ENCODE measurements at places on chromosomes 7 and 10. TPM values are rescaled to one million over a fixed set of nuclear protein-coding genes. Genes with fewer than 3 reads are reported as not detected.

Gene RBM33
- total RNA-seq, result 68.7 TPM

Gene GPR158
- total RNA-seq, result not detected

Gene TMEM130
- not detected for total RNA-seq

Gene PNLIPRP1
- not detected for total RNA-seq

Gene OPALIN
- not detected for total RNA-seq

Gene DYNC1I1
- total RNA-seq, result not detected

DNA sequence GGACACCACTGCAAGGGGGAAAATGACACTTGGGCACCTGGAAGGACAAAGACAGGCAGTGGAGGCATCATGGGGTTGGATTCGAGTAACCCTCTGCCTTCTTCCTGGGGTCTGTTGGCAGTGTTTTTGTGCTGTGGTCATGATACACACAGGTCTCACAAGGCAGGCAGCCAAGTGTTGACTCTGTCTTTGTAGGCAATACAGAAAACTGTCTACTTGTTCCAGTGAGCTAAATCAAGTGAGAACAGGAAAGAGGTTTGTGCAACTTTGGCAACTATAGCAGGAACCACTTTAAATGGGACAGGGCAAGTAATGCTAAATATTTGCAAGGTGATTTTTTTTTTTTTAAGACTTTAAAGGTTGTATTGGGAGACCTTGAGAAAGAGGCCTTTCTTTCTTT lies 578.6 kb upstream of the GALNT17 start:
- DNase-seq, result no peak

DNA sequence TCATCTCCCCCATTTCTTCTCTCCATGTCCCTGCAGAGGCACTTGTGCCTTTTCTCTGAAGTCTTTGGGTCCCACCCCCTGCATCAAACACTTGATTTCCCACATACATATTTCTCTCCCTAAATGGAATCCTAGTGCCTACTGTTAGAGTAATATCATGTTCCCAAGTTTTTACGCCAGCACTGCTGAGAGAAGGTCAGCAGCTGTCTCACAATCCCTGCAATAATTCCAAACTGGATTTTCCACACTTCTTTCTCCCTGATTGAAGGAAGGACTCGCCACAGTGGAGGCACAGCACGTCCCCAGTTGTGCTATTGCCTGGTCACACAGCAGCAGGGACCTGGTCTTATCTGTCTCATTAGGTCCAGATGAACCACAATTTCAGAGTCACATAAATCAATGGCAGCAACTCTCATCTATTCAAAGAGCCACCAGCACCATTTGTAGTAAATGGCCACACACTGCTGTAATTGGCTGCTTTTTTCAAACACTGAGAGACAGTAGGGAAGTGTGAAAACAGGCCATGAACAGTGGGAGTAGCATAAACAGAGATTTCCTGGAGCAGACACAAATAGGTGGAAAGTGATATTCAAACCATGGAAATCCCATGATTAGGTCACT lies 605.5 kb downstream of the XPNPEP1 start:
- no peak for DNase-seq

- DNase-seq, result peak; percentile 39
These were observed 52.3 kb upstream of the ENO4 start for GRCh38 chr10:116796910-116797513.

GRCh38 chr10:546451-546850 lies 143.0 kb downstream of the DIP2C start:
- no peak for DNase-seq

DNA sequence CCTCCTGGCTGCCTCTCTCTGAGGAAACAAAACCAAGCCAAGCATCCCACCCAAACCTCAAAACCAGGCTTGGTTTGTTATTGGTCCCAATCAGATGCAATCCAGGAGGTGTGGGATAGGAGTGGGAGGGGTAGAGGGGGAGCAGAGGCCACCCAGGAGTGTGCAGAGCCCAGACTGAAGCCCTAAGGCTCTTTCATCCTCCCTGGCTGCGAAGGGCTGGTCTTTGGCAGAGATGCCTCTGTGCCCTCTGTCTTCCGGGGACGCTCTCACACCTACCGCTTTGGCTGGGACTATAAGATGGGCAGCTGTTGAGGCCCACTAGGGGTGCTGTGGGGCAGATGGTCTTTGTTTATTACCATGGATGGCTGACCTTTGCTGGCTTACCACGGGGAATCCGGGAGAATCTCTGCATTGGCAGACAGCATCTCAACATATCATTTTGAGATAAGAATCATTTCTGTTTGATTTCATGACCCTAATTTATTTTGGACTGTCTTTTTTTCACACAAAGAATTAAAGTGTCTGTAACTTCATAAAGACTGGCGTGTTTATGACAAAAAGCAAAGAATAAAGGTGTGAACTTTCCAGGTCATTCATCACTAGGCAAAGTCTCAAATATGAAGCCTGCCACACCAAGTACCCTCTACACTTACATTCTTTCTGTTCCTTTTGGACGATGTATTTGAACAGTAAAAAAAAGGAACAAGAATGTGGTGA lies 6.5 kb upstream of the DENND2A start:
- peak; percentile 60 for DNase-seq

GRCh38 chr10:6278519-6279120 lies 75.9 kb downstream of the PFKFB3 start:
- no peak for DNase-seq
